ENCODE measurements at places on chromosomes 2 and 18.
A peak's percentile ranks its signal among the peaks of the same experiment; 100 is the strongest.

DNA sequence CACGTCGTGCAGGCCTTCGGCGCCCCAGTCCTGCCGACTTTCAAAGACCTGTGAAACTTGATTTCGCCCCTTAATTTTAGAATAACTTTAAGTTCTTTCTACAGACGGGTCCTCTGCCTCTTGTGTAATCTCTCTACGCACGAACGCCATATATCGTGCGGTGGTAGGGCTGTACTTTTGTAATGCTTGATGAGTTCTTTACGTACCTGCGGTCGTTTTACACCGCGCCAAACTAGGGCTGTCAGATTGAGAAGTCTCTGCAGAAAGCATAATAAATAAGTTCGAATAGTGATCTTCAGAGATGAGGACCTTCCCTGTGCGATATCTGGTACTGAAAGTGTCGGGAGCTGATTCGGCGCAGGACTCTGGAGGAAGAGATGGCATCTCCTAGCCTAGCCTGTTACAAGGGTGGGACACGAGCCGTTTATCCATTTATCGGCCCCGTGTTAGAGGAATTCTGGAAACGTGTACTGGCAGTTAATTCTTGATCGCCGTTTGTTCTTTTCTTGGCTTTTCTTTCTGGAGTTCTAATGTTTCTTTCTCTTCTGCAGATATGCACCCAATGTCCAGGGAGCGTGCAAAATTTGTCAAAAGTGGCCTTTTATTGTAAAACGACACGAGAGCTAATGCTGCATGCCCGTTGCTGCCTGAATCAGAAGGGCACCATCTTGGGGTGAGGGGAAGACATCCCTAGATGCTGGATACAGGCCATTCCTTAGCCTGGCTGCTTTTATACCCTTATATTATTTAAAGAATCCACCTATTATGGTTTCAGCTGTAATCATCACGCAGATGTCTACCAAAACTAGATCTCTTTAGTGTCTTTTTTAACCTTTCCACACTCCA, 781 bp upstream of the SLC5A6 start:
- peak; percentile 44 for DNase-seq

DNA sequence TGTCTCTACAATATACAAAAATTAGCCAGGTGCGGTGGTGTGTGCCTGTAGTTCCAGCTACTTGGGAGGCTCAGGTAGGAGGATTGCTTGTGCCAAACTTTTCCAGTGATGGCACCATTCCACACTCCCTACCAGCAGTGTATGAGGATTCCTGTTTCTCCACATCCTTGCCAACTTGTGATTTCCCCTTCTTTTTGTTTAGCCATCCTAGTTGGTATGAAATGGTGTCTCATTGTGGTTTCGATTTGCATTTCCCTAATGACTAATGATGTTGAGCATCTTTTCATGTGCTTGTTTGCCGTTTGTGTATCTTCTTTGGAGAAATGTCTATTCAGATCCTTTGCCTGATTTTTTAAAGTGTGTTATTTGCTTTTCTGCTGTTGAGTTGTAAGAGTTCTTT, 41.0 kb downstream of the EPB41L5 start:
- DNase-seq = no peak

GRCh38 chr2:233082222-233082930, 22.2 kb downstream of the INPP5D start:
- DNase-seq = no peak

DNA sequence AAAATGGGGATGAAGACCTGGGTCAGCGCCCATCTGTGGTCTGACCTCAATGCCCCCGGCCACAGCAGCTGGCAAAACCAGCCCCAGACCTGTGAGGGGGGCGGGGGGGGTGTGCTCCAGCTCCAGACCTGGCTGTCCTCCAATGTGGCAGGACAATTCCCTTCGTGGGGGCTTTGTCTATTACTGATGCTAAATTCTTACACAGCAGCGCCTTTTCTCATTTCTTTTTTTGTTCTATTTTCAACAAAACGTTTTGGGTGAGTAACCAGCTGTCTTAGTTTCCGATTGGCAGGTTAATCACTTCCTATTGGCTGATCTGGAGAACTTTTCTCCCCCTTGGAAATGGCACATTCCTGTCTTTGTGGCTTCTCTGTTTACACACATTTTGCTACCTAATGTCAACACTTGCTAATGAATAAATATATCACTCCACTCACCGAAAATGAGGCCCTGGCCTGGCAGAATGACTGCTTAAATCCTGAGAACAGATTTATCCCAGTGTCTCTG, 4.4 kb downstream of the SMAD7 start:
- DNase-seq = no peak

DNA sequence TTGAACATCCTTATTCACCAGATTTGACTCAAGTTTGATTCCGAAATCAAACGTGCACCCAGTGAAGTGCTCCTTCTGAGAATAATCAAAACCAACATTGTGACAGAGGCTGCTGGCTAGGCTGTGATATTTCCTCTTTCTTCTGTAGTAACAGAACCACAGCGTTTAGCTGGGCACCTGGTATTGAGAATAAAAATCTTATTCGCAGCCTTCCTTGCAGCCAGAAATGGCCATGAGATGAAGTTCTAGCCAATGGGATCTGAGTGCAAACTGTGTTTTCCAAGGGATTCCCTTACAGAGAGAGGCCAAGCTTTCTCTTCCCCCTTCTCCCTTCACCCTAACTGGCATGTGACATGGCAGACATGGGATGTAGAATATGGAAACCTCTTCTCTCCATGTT, 51.7 kb downstream of the TMEM163 start:
- DNase-seq = no peak

GRCh38 chr2:70959851-70960832, 18.3 kb upstream of the ANKRD53 start:
- DNase-seq = no peak

- no peak for DNase-seq
Observed at GRCh38 chr2:216787851-216788540, 71.9 kb downstream of the TNP1 start.
